Stimulated activated CD8-positive, alpha-beta memory T cell treated with anti-CD3 and anti-CD28 coated beads, Interleukin-2, amount 100 ng/mL, for 1 hour (primary cell): ENCODE measurements at places on chromosomes 3 and 15.

DNA sequence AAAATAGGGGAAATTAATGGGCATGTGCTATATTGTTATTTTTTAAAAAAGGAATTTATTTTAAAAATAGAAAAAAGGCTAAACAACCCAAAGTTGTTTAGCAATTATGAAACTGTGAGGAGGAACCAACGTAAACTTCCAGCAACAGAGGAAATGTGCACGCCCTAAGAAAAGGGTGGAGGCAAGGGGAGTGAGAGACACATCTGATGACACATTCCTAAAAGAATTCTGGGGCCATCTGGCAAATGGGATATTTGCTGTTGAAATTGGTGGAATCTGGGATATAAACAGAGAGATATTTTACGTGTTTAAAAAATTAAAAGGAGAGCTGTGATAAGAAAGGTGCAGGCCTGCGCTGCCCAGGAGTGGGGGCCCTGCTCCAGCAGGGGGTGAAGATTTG, 50.8 kb upstream of the MUC13 start:
- DNase-seq, result no peak

- DNase-seq, result no peak
Observed at GRCh38 chr15:76185716-76186115, 125.6 kb downstream of the ETFA start.

GRCh38 chr3:178450476-178450875, 85.8 kb upstream of the KCNMB2 start:
- DNase-seq, result no peak

GRCh38 chr3:196335503-196335948, 2.7 kb downstream of the TM4SF19 start:
- DNase-seq, result no peak
